ENCODE measurements at places on chromosomes 5 and 9.

- no peak for DNase-seq
Measured at GRCh38 chr5:154722097-154722496, 33.1 kb upstream of the LARP1 start.

DNA sequence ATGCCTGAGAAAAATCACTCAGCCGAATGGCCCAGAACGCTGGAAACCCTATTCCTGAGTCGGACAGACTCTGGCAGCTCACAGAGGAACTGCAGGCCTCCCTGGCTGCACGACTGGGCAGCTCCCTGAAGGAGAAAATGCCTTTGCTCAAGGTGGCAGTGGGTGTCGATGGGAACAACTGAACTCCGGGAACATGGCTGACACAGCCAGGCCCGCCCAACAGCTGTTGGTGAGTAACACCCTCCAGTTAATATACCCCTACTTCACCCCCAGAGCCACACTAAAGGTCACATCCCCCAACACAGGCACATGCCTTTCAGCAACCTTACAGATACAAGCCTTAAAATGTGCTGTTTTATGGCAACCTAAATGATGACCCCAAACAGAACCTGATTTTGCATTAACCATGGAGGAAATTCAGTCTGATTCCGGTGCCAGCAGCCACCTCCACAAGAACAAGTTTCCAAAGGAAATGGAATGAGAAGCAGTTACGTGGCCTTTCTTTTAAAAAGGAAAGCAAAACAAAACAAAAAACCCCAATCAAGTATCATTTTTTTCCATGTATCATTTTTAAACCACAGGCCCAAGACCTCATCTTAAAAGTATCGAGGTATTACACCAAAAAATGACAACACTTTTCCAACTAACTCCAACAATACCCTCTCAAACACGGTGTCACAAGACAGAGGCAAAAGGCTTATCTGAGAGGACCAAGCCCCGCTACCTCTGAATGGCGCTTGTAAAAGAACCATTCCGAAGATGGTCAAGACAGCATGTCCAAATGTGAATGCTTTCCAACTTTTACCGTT, 3.1 kb downstream of the KLF9 start:
- no peak for DNase-seq

DNA sequence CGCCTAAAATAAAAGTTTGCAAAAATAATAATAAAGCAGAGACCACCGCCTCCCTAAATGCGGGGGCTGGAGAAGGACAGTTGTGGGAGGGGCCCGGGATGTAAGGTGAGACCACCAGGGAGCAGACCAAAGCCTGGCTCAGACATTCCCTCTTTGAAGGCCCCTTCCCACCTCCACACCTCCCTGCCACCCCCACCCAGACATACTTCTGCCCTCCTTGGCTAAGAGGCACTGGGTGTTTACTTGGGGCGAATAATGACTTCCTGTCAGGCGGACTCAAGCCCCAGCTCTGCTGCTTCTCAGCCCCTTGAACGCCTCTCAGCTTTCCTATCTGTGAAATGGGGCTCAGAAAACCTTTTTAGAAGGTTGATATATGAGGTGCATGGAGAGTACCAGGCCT, 58.8 kb upstream of the GGTA1 start:
- no peak for DNase-seq

- no peak for DNase-seq
Measured at GRCh38 chr9:37668116-37668601, 17.4 kb downstream of the FRMPD1 start.

- DNase-seq: no peak
Measured at GRCh38 chr9:90290716-90291485, 351.7 kb downstream of the DIRAS2 start.

GRCh38 chr9:13144166-13144775, 135.2 kb downstream of the MPDZ start:
- DNase-seq: no peak

DNA sequence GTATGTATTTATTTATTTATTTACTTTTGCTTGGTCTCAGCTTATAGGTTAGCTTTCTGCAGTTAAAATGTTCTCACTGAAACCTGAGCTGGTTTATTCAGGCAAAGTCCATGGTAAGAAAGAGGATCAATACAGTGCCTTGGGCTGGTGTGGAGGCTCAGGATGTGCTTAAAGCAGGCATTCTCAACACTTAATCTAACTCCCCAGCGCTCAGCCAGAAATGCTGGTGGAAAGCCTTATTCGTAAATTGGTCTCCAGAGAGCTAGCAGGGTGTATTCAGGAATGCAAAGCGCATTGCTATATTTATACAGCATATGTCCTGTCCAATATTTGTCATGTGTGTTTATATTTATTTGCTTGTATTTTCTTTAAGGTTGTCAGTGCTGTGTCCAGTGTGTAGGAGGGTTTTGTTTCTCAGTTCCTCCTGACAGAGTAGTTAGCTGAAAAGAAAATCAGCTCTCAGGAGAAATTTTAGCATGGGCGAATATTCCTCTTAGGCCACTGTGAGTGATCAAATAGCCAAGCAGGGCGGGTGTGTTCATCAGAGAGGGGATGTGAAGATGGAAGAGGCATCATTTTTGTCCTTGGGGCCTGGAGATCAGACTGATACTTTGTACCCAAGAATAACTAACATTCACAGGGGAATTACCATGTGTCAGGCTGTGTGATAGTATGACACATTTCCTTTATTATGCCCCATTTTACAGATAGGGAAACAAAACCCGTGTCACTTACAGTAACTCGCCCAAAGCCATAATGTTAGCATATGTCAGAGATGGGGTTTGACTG, 65.8 kb downstream of the DOCK2 start:
- no peak for DNase-seq

DNA sequence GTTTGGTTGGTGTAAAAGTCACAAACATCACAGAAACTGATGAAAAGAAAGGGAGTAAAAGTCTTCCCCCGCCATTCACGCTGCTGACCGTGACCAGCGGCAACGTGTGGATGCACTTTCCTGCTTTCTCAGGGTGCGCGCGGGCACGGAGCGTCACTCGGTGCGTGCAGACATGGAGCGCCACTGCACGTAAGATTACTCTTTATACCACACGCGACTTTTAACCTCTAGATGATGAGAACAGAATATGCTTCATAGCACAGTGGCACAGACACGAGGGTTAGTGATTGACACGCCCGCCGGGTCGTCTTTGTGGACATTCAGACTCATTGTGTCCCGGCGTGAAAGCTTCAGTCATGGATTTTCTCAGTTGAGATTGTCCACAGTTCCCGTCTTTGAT, 15.7 kb downstream of the CEP72 start:
- no peak for DNase-seq

- no peak for DNase-seq
Measured at GRCh38 chr5:76372323-76373054, 30.6 kb upstream of the IQGAP2 start.

DNA sequence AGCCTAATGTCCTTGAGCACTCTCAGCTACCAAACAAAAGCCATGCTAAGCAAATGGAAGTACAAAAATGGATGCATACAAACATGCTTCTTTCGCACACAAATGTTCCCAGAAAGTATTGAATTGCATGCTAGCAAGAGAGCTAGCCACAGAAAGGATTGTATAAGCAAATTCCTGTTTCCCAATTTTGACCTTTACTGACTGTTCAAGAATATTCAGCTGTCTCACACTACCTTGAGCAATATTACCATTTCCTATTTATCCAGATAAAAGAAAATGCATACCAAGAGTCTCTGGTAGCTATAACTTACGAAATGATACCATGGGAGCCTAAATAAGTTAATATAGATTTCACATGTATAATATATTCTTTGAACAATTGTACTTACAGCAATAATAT, 264.6 kb downstream of the TMEM167A start:
- DNase-seq: no peak

- no peak for DNase-seq
Measured at GRCh38 chr9:23707249-23707648, 118.8 kb downstream of the ELAVL2 start.

DNA sequence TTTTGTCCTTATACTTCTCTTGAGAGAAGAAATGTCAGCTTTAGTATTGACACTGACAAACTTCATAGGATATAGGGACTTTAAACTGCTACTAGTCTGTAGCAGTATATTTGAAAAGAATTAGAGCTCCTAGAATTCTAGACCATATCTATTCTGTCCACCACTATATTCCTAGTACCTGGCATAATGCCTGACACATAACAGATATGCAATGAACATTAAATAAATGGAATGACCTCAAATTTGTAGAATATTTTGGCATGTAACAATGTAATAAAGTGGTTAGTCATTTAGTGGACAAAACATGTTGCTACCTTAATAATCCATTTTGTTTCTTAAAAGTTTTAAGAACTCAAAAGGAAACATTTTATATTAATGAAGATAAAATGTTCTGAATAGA, 57.5 kb downstream of the HOMER1 start:
- DNase-seq: no peak

- no peak for DNase-seq
Measured at GRCh38 chr5:171479776-171480125, 60.3 kb downstream of the FGF18 start.

DNA sequence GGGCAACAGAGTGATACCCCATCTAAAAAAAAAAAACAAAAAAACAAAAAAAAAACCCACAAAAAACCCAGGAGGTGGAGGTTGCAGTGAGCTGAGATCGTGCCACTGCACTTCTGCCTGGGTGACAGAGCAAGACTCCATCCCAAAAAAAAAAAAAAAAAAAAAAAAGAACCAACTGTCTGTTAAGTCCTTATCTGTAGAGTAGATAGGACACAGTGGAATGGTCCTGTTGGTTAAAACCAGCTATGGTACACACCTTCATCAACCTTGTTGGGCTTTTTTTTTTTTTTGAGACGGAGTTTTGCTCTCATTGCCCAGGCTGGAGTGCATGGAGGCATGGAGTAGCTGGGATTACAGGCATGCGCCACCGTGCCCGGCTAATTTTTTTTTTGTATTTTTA, 12.2 kb downstream of the SLC25A25 start:
- no peak for DNase-seq

DNA sequence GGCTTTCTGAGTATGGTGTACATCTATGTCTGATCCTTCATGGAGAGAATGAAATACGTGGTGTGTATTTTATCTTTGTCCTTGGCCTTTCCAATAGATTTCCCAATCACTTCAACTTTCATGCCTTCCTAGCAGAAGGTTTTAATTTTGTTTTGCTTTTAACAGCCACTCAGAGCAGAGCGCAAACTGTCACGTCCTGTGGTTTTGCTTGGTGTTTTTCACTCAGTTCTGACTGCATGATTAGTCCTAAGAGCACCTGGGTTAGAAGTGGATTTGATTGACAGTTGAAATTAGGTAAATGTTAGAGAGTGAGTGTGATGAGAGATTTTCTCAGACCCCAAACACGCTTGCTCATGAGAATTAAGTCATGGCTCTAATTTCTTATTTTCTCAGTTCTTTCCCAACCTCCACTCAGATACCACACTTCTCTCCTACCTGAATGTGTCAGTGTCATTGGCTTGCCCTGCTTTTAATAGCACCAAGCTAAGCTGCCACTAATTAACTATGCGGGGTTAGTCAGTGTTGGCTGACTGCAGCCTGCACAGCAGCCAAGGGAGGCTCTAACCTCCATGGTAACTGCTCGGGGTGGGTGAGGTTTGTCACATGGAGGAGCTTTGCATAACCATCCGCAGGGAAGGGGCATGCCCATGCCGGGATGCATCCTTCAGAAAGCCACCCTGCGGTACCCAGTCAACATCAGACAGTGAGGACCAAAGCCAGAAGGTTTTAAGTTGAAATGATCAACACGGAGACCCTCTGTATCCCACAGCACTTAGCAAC, 173.4 kb downstream of the NR3C1 start:
- DNase-seq: peak; percentile 71

Data from CD4-positive, alpha-beta T cell (primary cell).